Activated T-helper 1 cell treated with anti-CD3 and anti-CD28 coated beads, Interleukin-12 subunit alpha, Interleukin-12 subunit beta, Interleukin-2, Interleukin-4 antibody, amounts not matched to agents 30 ng/mL and 10 ng/mL and 1 ng/mL, durations not matched to agents 14 hours and 24 hours and 36 hours (primary cell): ENCODE measurements at places on chromosomes 12 and 14. TPM values are rescaled to one million over a fixed set of nuclear protein-coding genes. Genes with fewer than 3 reads are reported as not detected.

The SLC41A2 gene
- 16.4 and 19.0 TPM in 2 replicates for total RNA-seq

The RTN1 gene
- not detected in 2 replicates for total RNA-seq

The CRADD gene
- total RNA-seq: 11.2 and 12.3 TPM in 2 replicates

The DCN gene
- not detected in 2 replicates for total RNA-seq

The BCL11B gene
- 43.5 and 45.4 TPM in 2 replicates for total RNA-seq

The TUBA1A gene
- total RNA-seq: 46.7 and 47.2 TPM in 2 replicates

The CD69 gene
- total RNA-seq: 90.5 and 93.2 TPM in 2 replicates

The OR6S1 gene
- total RNA-seq: not detected in 2 replicates

The CD27 gene
- total RNA-seq: 82.1 and 82.3 TPM in 2 replicates

The FAM222A gene
- 2.4 TPM in 2 replicates for total RNA-seq

The LRRC43 gene
- total RNA-seq: 0.26 TPM in 1 of 2 replicates, not detected in the other

The LUM gene
- not detected in 2 replicates for total RNA-seq

The BICD1 gene
- 20.9 and 22.2 TPM in 2 replicates for total RNA-seq

The GPD1 gene
- total RNA-seq: 0.29 and 0.88 TPM in 2 replicates

The SMCO2 gene
- 0.99 and 1.8 TPM in 2 replicates for total RNA-seq

GRCh38 chr14:39607978-39608377 lies 175.7 kb upstream of the FBXO33 start:
- H3K27me3 ChIP-seq: no peaks in the 10 kb centered on the region
- H3K4me3 ChIP-seq: no peak overlapping the region
- no peak for DNase-seq

GRCh38 chr12:48767047-48767446 lies 21.8 kb downstream of the ADCY6 start:
- H3K27me3 ChIP-seq: peaks cover 1% of the 10 kb centered on the region
- peaks cover 16% of the 10 kb centered on the region for H3K4me1 ChIP-seq
- H3K4me3 ChIP-seq: no peak overlapping the region
- H3K27ac ChIP-seq: no peak overlapping the region
- no peaks in the 10 kb centered on the region for H3K36me3 ChIP-seq
- no peak for DNase-seq

GRCh38 chr12:106090591-106091445 lies 47.9 kb downstream of the NUAK1 start:
- peaks cover 6% of the 10 kb centered on the region for H3K27me3 ChIP-seq
- no peaks in the 10 kb centered on the region for H3K4me1 ChIP-seq
- no peak for DNase-seq
- no peak overlapping the region for H3K4me3 ChIP-seq
- H3K27ac ChIP-seq: no peak overlapping the region
- H3K36me3 ChIP-seq: no peaks in the 10 kb centered on the region

- H3K27ac ChIP-seq: no peak overlapping the region
- no peak overlapping the region for H3K4me3 ChIP-seq
- no peaks in the 10 kb centered on the region for H3K36me3 ChIP-seq
- H3K27me3 ChIP-seq: peaks cover 6% of the 10 kb centered on the region
Observed at GRCh38 chr14:102584871-102585869, 7.3 kb upstream of the RCOR1 start.

- peaks cover 90% of the 10 kb centered on the region for H3K4me1 ChIP-seq
- peak overlapping the region; percentile 98 for H3K27ac ChIP-seq
- H3K4me3 ChIP-seq: peak overlapping the region; percentile 15
Observed at GRCh38 chr12:47870175-47870781, 34.5 kb downstream of the VDR start.

GRCh38 chr12:31207799-31208465 lies 118.0 kb downstream of the SINHCAF start:
- H3K36me3 ChIP-seq: no peaks in the 10 kb centered on the region
- H3K4me3 ChIP-seq: no peak overlapping the region
- H3K27ac ChIP-seq: no peak overlapping the region
- H3K4me1 ChIP-seq: peaks cover 12% of the 10 kb centered on the region
- no peak for DNase-seq
- peaks cover 7% of the 10 kb centered on the region for H3K27me3 ChIP-seq

- H3K27ac ChIP-seq: no peak overlapping the region
- H3K27me3 ChIP-seq: no peaks in the 10 kb centered on the region
- H3K36me3 ChIP-seq: no peaks in the 10 kb centered on the region
- H3K4me1 ChIP-seq: no peaks in the 10 kb centered on the region
- DNase-seq: no peak
Observed at GRCh38 chr14:83958359-83958758, 1571.6 kb upstream of the FLRT2 start.

- DNase-seq: no peak
- H3K4me3 ChIP-seq: no peak overlapping the region
- no peaks in the 10 kb centered on the region for H3K27me3 ChIP-seq
- H3K36me3 ChIP-seq: peaks cover 14% of the 10 kb centered on the region
- H3K4me1 ChIP-seq: peaks cover 61% of the 10 kb centered on the region
Observed at GRCh38 chr12:123105211-123105826, 45.6 kb downstream of the PITPNM2 start.

DNA sequence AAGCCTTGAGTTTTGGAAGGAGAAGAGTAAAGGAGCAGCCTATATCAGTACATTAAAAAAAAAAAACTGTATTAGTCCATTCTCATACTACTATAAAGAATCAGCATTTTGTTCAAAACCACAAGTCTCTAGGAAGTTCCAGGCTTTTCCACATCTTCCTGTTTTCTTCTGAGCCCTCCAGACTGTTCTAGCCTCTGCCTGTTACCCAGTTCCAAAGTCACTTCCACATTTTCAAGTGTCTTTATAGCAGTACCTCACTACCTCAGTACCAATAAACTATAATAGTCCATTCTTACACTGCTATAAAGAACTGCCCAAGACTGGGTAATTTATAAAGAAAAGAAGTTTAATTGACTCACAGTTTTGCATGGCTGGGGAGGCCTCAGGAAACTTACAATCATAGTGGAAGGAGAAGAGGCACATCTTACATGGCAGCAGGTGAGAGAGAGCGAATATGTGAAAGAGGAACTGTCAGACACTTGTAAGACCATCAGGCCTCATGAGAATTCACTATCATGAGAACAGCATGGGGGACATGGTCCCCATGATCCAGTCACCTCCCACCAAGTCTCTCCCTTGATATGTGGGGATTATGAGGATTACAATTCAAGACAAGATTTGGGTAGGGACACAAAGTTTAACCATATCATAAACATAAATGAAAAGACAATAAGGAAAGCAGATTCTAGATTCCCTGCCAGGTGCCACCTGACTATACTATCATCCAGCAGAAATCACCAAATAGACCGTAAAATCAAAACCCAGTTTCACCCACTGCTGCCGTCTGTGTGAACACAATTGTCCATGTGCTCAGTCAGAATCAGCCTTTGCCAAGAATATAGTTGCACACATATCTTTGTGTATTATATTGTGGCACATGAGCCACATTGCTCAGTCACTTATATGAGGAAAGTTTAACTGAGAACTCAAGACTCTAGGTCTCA lies 27.8 kb downstream of the TOGARAM1 start:
- no peak overlapping the region for H3K4me3 ChIP-seq
- H3K36me3 ChIP-seq: peaks cover 1% of the 10 kb centered on the region
- peaks cover 13% of the 10 kb centered on the region for H3K4me1 ChIP-seq

- H3K27me3 ChIP-seq: peaks cover 20% of the 10 kb centered on the region
- H3K27ac ChIP-seq: no peak overlapping the region
Observed at GRCh38 chr14:54556535-54556934, 10.4 kb upstream of the SAMD4A start.

- H3K4me3 ChIP-seq: peak overlapping the region; percentile 99
- peaks cover 2% of the 10 kb centered on the region for H3K27me3 ChIP-seq
- H3K4me1 ChIP-seq: peaks cover 33% of the 10 kb centered on the region
- H3K27ac ChIP-seq: peak overlapping the region; percentile 100
Observed at GRCh38 chr14:49769171-49769570, 1.2 kb downstream of the KLHDC2 start.

- no peak overlapping the region for H3K27ac ChIP-seq
- H3K27me3 ChIP-seq: no peaks in the 10 kb centered on the region
- no peak for DNase-seq
Observed at GRCh38 chr14:40004871-40005500, 572.8 kb upstream of the FBXO33 start.

DNA sequence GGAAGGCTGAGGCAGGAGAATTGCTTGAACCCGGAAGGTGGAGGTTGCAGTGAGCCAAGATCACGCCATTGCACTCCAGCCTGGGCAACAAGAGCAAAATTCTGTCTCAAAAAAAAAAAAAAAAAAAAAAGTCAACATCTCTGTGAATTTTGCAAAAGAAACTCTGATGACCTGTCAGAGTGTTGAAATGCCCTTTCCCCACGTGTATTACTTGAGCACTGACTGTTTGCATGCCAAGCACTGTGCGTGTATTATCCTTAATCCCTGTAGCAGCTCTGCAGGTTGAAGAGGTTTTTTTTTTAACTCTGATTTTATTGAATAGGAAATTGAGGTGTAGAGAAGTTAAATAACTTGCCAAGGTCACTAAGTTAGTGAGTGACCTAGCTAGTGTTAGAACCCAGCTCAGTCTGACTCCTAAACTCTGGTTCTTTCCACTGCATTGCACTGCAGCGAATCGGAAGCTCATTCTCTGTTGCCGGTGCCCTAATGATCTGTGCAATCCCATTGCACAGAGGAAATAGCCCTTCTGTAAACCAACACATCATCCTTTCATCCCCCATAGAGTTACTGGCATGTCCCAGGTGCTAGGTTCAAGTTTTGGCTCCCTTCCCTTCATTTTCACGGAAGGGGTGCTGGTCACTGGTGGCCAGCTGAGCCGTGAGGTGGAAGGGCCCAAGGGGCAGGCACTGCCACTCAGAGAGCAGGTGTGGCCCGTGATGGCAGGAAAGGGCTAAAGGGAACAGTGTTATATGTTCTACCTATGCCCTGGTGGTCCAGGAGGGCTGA lies 122.3 kb downstream of the EML1 start:
- no peaks in the 10 kb centered on the region for H3K4me1 ChIP-seq
- H3K27me3 ChIP-seq: peaks cover 27% of the 10 kb centered on the region
- no peak overlapping the region for H3K4me3 ChIP-seq
- no peak overlapping the region for H3K27ac ChIP-seq
- DNase-seq: no peak
- H3K36me3 ChIP-seq: no peaks in the 10 kb centered on the region

DNA sequence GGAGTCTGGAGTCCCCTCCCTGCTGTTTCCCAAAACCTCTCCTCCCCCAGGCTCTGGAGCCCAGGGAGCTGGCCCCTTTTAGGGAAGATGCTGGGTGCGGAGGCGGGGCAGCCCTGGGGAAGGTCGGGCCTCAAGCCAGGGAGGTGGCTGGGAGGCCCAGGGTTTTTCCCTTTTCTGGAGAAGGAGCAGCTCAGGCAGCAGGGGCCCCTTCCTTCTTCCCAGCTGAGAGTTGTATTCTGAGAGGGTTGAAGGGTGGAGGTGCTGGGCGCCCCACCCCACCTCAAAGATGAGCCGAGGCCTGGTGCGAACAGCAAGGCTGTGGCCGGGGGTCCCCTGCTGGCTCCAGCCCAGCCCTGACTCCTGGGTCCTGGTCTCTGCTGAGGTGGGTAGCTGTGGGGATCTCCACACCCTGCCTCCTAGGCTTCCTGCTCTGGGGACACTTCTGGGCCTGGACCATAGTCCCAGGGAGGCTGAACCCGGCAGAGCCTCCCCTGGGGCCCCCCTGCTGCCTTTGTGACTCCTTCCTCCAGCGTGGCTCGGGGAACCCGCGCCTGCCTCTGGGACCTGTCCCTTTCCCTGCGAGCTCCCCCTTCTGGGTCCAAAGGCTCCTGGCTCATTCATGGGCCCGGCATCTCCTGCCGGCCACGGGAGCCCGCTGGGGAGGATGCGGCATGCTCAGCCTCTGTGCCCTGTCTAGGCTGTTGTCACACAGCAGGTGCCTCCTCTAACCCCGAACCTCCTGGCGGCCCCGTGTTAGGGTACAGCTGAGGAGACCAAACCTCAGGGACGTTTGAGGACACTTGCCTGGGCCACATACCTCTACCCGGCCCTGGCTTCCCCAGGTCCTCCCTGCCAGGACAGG lies 4.4 kb downstream of the TRMT61A start:
- DNase-seq: no peak
- peaks cover 17% of the 10 kb centered on the region for H3K4me1 ChIP-seq
- H3K36me3 ChIP-seq: peaks cover 6% of the 10 kb centered on the region

GRCh38 chr14:83706231-83706954 lies 1823.6 kb upstream of the FLRT2 start:
- H3K4me1 ChIP-seq: no peaks in the 10 kb centered on the region
- H3K4me3 ChIP-seq: no peak overlapping the region
- H3K27ac ChIP-seq: no peak overlapping the region
- DNase-seq: no peak

- H3K4me1 ChIP-seq: peaks cover 50% of the 10 kb centered on the region
- no peak overlapping the region for H3K27ac ChIP-seq
- H3K4me3 ChIP-seq: no peak overlapping the region
- H3K36me3 ChIP-seq: peaks cover 3% of the 10 kb centered on the region
Observed at GRCh38 chr14:63472986-63473788, 70.0 kb downstream of the PPP2R5E start.

DNA sequence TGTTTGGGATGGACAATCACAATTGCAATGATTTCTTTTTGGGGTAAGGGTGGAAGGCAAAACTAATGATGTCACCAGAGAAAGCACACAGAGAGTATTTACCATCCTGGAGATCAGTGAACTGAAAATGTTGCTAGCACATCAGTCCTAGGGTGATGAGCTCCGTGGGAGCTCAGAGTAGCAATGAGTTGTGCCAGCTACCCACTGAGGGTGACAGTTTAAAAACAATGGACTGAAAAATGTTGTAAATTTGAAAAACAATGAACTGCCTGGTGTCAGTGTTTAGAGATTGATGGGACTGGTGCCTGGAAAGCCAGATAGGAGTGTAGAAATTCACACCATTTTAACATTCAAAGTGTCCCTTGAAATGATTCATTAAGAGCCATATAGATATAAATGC lies 198.5 kb downstream of the ATP23 start:
- H3K4me3 ChIP-seq: no peak overlapping the region
- H3K27me3 ChIP-seq: no peaks in the 10 kb centered on the region
- no peaks in the 10 kb centered on the region for H3K4me1 ChIP-seq
- no peak overlapping the region for H3K27ac ChIP-seq

GRCh38 chr14:89022274-89022673 lies 197.8 kb downstream of the TTC8 start:
- H3K27me3 ChIP-seq: peaks cover 35% of the 10 kb centered on the region
- no peak overlapping the region for H3K4me3 ChIP-seq
- no peak overlapping the region for H3K27ac ChIP-seq
- no peak for DNase-seq
- no peaks in the 10 kb centered on the region for H3K36me3 ChIP-seq
- H3K4me1 ChIP-seq: no peaks in the 10 kb centered on the region

- DNase-seq: no peak
- peak overlapping the region; percentile 98 for H3K27ac ChIP-seq
- H3K36me3 ChIP-seq: peaks cover 15% of the 10 kb centered on the region
- no peaks in the 10 kb centered on the region for H3K27me3 ChIP-seq
Observed at GRCh38 chr12:56021889-56022497, 1.1 kb downstream of the IKZF4 start.

DNA sequence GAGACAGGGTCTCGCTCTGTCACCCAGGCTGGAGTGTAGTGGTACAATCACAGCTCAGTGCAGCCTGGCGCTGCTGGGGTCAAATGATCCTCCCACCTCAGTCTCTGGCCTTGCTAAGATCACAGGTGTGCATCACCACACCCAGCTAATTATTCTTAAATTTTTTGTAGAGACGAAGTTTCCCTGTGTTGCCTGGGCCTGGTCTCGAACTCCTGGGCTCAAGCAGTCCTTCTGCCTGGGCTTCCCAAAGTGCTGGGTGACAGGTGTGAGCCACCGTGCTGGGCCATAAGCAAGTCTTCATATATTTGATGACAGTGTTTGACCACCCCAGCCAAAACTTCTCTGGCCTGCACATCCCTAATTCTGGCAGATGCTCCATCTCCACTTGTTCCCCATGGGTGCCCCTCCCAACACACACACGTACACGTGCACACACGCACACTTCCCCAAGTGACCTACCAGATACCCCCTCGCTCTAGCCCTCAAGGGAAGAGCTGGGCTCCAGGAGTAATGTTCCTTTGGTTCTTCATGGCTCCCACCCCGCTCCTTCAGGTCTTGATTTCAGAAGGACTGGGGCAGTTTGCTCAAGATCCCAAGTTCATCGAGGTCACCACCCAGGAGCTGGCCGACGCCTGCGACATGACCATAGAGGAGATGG lies 104.3 kb upstream of the FKBP4 start:
- peaks cover 10% of the 10 kb centered on the region for H3K27me3 ChIP-seq
- H3K4me1 ChIP-seq: peaks cover 39% of the 10 kb centered on the region
- DNase-seq: no peak
